ENCODE measurements at places on chromosomes 11 and 22.

- no peak overlapping the region for H3K27ac ChIP-seq
- H3K27me3 ChIP-seq: no peaks in the 10 kb centered on the region
- H3K36me3 ChIP-seq: no peaks in the 10 kb centered on the region
- no peak overlapping the region for H3K4me3 ChIP-seq
- no peaks in the 10 kb centered on the region for H3K4me1 ChIP-seq
Observed at GRCh38 chr11:8063324-8063723, 17.7 kb upstream of the TUB start.

GRCh38 chr11:122115524-122116379, at the start of gene BLID:
Gene BLID (minus strand): TSS chr11:122116215. CDS start chr11:122115922, 293 bp downstream.
- no peak within 1 kb of the TSS for H3K27ac ChIP-seq
- no peak within 1 kb of the TSS for H3K4me3 ChIP-seq
- H3K27me3 ChIP-seq: no peaks in the 10 kb centered on the region
- no peak for DNase-seq

DNA sequence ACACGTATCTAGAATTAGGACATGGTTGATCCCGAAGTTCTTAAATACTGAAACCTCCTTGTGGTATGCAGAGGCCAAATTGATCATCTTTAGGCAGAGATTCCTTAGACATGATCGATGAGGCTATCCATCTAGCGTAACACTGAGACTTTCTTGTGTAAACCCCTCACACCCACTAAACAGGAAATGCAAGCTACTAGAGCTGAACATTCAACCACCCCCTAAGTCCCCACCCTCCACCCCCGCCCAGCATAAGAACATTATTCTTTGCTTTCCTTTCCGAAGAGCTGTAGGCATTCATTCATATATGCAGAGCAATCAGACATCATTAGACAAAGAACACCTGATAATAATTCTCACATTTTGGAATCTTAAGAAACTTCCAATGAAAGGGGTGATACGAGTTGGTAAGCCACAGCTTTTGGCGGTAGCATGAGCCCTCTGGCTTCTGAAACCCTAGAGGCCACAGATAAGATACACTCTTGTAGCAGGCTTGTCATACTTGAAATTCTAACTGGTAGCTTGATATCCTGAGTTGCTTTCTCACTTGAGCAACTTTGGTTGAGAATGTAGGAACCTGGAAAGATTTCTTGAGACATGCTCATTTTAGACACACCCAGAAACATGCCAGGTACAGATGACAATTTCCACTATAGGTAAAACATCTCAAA, 42.2 kb downstream of the FLI1 start:
- H3K36me3 ChIP-seq: no peaks in the 10 kb centered on the region
- no peak for DNase-seq
- H3K4me1 ChIP-seq: no peaks in the 10 kb centered on the region
- no peaks in the 10 kb centered on the region for H3K27me3 ChIP-seq
- H3K27ac ChIP-seq: no peak overlapping the region

GRCh38 chr22:39898997-39899396, 1.9 kb upstream of the GRAP2 start:
- no peaks in the 10 kb centered on the region for H3K4me1 ChIP-seq
- no peaks in the 10 kb centered on the region for H3K36me3 ChIP-seq
- H3K27me3 ChIP-seq: no peaks in the 10 kb centered on the region
- no peak overlapping the region for H3K27ac ChIP-seq

DNA sequence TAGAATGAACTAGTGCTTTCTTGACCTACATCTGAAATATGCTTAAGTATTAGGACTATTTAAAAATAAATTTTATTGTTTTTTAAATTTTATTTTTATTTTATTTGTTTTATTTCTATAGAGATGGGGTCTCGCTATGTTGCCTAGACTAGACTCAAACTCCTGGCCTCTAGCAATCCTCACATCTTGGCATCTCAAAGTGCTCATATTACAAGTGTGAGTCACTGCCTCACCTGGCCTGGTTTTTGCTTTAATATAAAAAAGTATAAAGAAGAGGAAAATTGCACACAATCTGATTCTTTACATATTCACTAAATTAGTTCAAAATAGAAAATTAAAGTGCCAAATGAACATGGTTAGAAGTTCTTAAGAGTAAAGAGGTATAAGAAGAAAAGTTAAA, 37.5 kb downstream of the HEPHL1 start:
- no peaks in the 10 kb centered on the region for H3K4me1 ChIP-seq
- no peaks in the 10 kb centered on the region for H3K36me3 ChIP-seq
- DNase-seq: no peak
- H3K27ac ChIP-seq: no peak overlapping the region
- no peak overlapping the region for H3K4me3 ChIP-seq

DNA sequence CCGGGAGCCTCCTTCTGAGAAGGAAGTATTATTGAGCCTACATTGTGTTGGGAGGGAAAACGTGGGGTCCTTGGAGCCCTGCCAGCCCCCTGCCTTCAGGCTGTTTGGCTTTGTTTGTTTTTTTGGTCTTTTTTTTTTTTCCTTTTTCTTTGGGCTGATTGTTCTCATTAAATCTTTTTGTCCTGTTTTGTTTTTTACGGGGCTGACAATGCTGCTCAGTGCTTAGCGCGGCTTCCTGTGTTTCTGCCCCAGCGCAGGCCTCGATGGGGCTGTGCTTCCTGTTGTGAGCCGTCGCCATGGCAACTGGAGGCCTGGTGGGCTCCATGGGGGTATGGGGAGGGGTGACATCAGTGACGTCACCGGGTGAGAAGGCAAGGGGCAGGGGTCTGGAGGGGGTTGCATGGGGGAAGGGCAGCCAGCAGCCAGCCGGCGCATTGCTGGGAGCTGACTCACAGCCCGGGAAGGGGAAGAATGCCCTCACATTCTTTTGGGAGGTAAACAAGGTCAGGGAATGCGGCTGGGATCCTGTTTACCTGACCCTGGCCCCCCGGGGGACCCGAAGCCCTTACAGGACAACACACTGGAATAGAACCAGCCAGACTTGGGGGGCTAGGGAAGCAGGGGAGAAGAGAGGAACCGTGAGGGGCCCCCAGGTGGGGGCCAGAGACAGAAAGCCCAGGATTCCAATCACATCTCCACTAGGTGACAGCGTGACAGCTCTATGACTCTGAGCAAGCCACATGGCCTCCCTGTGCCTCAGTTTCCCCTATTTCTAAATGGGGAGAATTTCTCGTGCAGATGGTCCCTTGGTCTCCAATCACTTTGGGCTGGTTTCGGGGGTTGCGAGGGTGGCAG, 22.2 kb upstream of the CBX7 start:
- peaks cover 26% of the 10 kb centered on the region for H3K4me1 ChIP-seq
- H3K4me3 ChIP-seq: no peak overlapping the region
- DNase-seq: peak; percentile 51
- H3K36me3 ChIP-seq: no peaks in the 10 kb centered on the region

GRCh38 chr11:60127311-60127811, 38.9 kb downstream of the MS4A2 start:
- H3K27me3 ChIP-seq: no peaks in the 10 kb centered on the region
- H3K4me3 ChIP-seq: no peak overlapping the region
- H3K27ac ChIP-seq: peak overlapping the region; percentile 55
- peaks cover 3% of the 10 kb centered on the region for H3K4me1 ChIP-seq

DNA sequence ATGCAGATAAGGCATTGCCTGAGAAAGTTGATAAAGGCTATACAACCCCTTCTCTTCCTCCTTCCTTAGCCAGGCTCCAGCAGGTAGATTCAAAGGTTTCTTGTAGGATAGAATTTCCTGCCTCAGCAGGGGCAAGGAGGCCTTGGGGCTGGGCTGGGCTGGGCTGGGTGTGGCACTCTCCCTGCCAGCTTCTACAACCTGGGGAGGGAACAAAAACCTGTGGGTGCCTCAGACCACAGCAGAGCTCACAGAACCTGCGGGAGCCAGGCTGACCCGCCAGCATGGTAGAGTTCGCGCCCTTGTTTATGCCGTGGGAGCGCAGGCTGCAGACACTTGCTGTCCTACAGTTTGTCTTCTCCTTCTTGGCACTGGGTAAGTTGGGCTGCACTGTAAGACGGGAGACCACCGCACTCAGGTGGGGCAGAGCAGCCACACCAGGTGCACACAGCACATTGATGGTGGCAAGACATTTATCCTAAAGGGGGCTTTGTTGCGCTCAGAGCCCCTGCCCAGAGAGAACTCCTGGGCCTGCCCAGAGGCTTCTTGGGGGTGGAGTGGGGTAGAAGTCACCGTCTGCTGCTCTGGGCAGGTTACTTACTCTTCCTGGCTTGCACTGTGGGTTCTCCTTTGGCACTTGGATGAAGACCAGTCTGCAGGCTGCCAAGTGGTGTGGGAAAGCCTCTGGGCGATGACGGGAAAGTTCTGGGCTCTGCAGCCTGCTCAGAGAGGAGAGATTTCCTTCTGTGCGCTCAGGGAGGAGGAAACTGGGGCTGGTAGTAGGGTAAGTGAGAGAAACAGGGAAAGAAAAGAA, at the start of gene MOGAT2:
Gene MOGAT2, plus strand, starts transcription at position 231 of the 811 bp plus-strand sequence. Its CDS starts 51 bp downstream, at position 282.
- peak within 1 kb of the TSS; percentile 79 for H3K27ac ChIP-seq
- H3K27me3 ChIP-seq: peaks cover 2% of the 10 kb centered on the region
- peak; percentile 82 for DNase-seq
- peaks cover 54% of the 10 kb centered on the region for H3K4me1 ChIP-seq

- H3K27me3 ChIP-seq: no peaks in the 10 kb centered on the region
- H3K4me3 ChIP-seq: no peak overlapping the region
- no peaks in the 10 kb centered on the region for H3K4me1 ChIP-seq
- no peak overlapping the region for H3K27ac ChIP-seq
Observed at GRCh38 chr11:130638624-130639023, 190.2 kb downstream of the ADAMTS15 start.

- H3K27me3 ChIP-seq: no peaks in the 10 kb centered on the region
- H3K4me1 ChIP-seq: no peaks in the 10 kb centered on the region
- peak overlapping the region; percentile 10 for H3K4me3 ChIP-seq
Observed at GRCh38 chr11:6402561-6402981, 12.3 kb downstream of the SMPD1 start.

- H3K27ac ChIP-seq: no peak overlapping the region
- no peaks in the 10 kb centered on the region for H3K36me3 ChIP-seq
- DNase-seq: no peak
- no peak overlapping the region for H3K4me3 ChIP-seq
- H3K27me3 ChIP-seq: no peaks in the 10 kb centered on the region
Observed at GRCh38 chr11:109864151-109864661, 229.0 kb upstream of the ZC3H12C start.

DNA sequence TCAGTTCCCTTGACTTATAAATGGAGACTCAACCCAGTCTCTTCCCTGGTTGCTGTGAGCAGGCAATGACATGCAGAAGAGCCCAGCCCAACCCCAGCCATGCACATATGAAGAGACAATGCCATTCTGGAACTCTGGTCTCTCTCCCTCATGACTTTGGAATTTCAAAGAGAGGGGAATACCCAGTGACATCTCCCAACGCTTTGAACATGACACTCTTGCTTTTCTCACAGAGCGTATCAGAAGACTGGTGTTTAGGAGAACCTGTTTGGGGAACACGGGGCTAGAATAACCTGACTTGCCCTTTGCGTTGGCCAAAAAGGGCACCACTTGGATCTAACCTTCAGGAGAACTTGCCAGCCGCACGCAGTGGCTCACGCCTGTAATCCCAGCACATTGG, 12.9 kb downstream of the RANGAP1 start:
- no peak for DNase-seq
- no peak overlapping the region for H3K27ac ChIP-seq
- H3K4me3 ChIP-seq: no peak overlapping the region
- H3K36me3 ChIP-seq: peaks cover 85% of the 10 kb centered on the region
- no peaks in the 10 kb centered on the region for H3K4me1 ChIP-seq

DNA sequence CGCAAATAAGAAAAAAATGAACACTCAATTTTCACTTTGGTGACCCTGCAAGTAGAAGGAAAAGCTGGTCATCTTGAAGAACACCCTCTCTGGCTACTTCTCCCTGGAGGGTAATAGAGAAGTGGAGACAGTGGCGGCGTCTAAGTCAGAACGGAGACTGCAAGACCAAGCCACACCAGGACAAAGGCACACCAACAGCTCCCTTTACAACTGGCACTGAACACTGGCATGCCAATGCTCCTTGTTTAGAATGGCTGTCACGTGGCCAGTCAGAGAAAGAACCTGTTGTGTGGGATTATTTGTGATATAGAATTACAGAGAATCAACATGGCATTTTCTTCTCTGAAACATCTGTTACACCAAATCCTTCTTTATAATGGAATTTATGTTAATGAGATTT, 61.3 kb upstream of the YPEL1 start:
- H3K27me3 ChIP-seq: no peaks in the 10 kb centered on the region
- H3K4me1 ChIP-seq: no peaks in the 10 kb centered on the region
- DNase-seq: no peak
- H3K4me3 ChIP-seq: no peak overlapping the region
- peaks cover 42% of the 10 kb centered on the region for H3K36me3 ChIP-seq

GRCh38 chr11:83008581-83008923, 63.1 kb downstream of the RAB30 start:
- H3K4me1 ChIP-seq: peaks cover 21% of the 10 kb centered on the region
- peak overlapping the region; percentile 41 for H3K27ac ChIP-seq
- DNase-seq: no peak
- no peak overlapping the region for H3K4me3 ChIP-seq
- H3K36me3 ChIP-seq: no peaks in the 10 kb centered on the region

DNA sequence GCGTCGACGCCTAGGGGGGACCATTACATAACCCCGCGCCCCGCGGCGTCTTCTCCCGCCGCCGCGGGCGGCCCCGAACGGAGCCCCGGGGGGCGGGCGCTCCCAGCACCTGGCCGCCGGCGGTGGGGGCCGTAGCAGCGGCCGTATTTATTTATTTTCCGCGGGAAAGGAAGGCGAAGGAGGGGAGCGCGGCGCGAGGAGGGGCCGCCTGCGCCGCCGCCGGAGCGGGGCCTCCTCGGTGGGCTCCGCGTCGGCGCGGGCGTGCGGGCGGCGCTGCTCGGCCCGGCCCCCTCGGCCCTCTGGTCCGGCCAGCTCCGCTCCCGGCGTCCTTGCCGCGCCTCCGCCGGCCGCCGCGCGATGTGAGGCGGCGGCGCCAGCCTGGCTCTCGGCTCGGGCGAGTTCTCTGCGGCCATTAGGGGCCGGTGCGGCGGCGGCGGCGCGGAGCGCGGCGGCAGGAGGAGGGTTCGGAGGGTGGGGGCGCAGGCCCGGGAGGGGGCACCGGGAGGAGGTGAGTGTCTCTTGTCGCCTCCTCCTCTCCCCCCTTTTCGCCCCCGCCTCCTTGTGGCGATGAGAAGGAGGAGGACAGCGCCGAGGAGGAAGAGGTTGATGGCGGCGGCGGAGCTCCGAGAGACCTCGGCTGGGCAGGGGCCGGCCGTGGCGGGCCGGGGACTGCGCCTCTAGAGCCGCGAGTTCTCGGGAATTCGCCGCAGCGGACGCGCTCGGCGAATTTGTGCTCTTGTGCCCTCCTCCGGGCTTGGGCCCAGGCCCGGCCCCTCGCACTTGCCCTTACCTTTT, at the start of gene EP300:
Gene EP300, plus strand, starts transcription at position 570 of the 795 bp plus-strand sequence. CDS start 413 bp downstream, outside the sequence.
- H3K27me3 ChIP-seq: no peaks in the 10 kb centered on the region
- H3K4me1 ChIP-seq: peaks cover 2% of the 10 kb centered on the region
- H3K27ac ChIP-seq: peak within 1 kb of the TSS; percentile 95
- H3K4me3 ChIP-seq: peak within 1 kb of the TSS; percentile 96
- DNase-seq: peak; percentile 81

- no peak overlapping the region for H3K4me3 ChIP-seq
- H3K4me1 ChIP-seq: peaks cover 13% of the 10 kb centered on the region
- H3K27ac ChIP-seq: no peak overlapping the region
- DNase-seq: no peak
- H3K27me3 ChIP-seq: no peaks in the 10 kb centered on the region
- H3K36me3 ChIP-seq: no peaks in the 10 kb centered on the region
Observed at GRCh38 chr22:43260331-43261231, 73.6 kb upstream of the TTLL12 start.

Measured in small intestine (tissue), 16 donors.